G401 (cell line): ENCODE measurements at places on chromosomes 16 and 17. TPM values are rescaled to one million over a fixed set of nuclear protein-coding genes. Genes with fewer than 3 reads are reported as not detected.

DNA sequence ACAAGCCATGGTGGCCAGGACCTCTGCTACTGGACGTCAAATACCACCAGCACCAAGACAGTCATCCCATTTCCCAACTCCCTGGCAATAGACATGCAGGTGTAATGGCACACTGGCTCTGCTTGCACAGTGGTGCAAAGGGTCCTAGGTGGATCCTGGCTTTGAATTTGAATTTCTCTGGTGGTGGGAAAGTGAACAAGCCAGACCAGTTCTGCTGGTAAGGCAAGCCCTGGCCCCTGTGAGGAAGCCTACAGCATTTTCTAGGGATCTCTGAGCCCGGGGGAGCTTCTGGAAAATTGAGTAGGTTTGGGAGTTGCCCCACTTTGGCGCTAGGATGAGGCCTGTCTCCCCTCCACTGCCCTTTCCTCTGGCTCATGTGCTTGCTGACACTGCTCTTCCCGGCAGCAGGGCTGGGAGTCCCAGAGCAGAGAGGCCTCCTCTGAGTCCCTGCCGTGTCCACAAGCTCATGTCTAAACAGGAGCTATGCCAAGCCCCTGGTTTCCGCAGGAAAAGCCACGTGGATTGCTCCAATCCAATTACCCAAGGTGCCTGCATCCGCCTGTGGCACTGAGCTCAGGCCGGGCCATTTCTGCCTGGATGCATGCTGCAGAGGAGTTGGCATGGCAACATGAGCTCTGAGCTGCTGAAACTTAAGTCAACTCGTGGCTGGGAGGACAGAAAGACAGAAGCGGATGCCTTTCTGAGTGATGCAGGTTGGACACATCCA, 67.0 kb downstream of the PRMT7 start:
- peak; percentile 91 for DNase-seq

GRCh38 chr16:56203052-56203451, 11.8 kb downstream of the GNAO1 start:
- no peak for DNase-seq

Gene MYH8
- not detected in 2 replicates for total RNA-seq

DNA sequence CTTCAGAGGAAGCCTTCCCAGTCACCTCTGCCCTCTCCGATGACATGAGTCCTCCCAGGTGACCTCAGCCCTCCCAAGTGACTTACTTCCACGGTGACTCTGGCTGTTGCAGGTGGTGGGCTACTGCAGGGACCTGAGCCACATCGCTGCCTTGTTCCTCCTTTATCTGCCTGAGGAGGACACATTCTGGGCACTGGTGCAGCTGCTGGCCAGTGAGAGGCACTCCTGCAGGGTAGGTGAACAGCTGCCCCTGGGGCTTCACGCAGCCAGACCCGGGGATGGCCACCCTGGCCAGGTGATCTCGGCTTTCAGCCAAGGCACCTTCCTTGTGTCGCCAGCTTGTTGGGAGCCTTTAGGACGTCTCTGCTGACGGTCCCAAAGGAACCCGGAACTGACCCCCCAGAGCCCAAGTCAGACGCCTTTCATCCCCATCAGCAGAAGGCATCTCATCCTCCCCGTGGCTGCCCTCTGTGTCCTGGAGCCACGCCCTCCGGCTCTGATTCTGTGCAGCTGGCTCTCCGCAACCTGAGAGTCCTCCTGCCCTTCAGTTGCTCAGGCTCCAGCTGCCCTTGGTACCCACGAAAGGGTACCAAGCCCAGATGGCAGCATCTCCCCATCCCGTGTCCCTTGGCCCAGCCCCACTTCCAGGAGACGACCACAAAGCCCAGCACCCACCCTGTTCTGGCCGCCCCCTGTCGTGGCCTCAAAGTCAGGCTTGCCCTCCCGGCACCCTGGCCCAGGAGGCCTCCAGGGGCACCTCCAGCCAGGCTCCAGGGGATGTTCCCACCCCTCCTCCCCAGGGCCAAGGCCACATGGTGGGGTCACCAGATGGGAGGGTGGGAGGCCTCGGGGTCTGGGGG, 81.7 kb downstream of the GOSR1 start:
- DNase-seq = no peak

DNA sequence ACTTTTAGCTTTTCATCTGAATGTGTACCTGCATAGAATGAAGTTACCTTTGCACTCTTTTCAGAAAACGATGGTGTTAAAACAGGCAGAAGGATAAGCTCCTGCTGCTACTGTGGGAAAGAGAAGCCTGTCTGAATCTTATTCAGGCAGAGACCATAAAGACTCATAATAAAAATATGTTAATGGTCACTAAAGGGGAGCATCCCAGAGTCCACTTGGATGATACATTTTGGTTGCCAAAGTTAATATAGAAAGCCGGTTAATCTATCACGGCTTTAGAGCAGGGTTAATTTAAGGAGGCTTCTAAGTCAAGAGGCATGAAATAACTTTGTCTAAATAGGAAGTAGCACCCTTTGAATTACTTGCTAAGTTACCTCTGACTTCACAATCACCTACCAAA, 2.9 kb downstream of the MARCHF10 start:
- DNase-seq = no peak

DNA sequence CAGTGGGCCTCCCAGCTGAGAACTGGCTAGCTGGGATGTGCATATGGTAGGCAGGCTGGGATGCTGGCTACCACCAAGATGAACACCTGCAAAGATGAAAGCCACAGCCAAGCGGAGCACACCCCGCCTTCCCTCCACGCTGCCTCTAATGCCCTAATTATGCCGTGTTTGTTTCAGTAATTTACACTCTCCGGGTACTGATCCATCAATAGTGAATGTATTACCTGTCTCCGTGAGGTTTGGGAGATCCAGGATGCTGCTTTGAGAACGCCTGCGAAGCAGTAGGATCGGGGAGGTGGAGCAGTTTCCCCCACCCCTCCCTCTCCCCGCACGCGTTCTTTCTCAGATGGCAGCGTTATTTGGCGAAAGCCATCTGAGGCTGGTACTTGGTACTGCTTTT, 28.9 kb upstream of the GSE1 start:
- DNase-seq = peak; percentile 76
